Colonic mucosa (tissue), 4 donors: ENCODE measurements at places on chromosomes 1 and 21.

- no peaks in the 10 kb centered on the region for H3K4me1 ChIP-seq
- H3K27ac ChIP-seq, result peak overlapping the region; percentile 56
- DNase-seq, result peak; percentile 84
- H3K4me3 ChIP-seq, result peak overlapping the region; percentile 34
- H3K27me3 ChIP-seq, result no peaks in the 10 kb centered on the region
- H3K36me3 ChIP-seq, result no peaks in the 10 kb centered on the region
These were observed 7.4 kb downstream of the EFNA4 start for GRCh38 chr1:155070721-155071569.

- H3K27ac ChIP-seq, result no peak overlapping the region
- no peaks in the 10 kb centered on the region for H3K36me3 ChIP-seq
- peaks cover 4% of the 10 kb centered on the region for H3K4me1 ChIP-seq
- no peaks in the 10 kb centered on the region for H3K27me3 ChIP-seq
- H3K4me3 ChIP-seq, result no peak overlapping the region
These were observed 41.8 kb downstream of the IARS2 start for GRCh38 chr1:220135755-220136154.

DNA sequence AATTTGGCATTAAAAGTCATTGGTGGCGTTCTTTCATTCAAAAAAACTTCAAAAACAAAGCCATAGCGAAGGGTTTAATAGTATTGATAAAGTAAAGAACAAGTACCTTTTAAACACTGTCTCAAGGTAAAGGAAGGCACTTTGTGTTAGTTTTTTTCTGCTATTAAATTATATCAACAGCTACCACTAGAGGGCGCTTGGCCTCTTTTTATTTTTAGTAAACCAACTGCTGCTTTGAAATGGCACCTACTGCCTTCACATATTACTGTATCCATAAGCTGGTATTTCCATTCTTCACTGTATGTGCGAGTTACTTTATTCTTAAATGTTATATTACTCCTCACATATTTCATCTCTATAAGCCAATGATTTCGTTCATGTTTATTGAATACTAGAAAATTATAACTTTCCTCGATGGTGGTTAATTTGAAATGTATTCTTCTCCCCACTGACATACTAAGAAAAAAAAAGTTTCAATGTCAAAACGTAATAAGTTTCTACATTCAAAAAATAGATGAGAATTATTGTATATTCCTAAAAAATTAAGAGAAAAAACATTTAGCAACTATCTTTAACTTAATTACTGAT, 125.7 kb upstream of the CXADR start:
- no peaks in the 10 kb centered on the region for H3K4me1 ChIP-seq
- no peak overlapping the region for H3K4me3 ChIP-seq
- no peaks in the 10 kb centered on the region for H3K27me3 ChIP-seq
- H3K27ac ChIP-seq, result no peak overlapping the region

DNA sequence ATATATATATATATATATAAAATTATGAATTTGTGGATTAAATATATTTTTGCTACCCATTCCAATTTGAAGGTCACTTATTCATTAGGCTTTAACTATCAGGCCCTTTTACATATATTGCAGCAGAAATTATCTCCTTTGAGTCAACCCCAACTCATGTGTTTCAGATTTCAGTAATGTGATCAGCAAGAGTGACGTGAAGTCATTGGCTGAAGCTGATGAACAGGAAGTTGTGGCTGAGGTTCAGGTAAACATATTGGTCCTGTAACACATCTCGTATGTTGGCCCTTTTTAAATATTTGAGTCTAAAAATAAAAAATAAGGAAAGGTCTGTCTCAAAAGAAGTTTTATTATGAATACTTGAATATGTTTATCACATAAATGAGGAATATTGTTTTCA, 8.5 kb downstream of the VPS45 start:
- no peak for DNase-seq
- no peaks in the 10 kb centered on the region for H3K4me1 ChIP-seq
- H3K27ac ChIP-seq, result no peak overlapping the region
- peaks cover 4% of the 10 kb centered on the region for H3K36me3 ChIP-seq

GRCh38 chr1:15939181-15940109, 36.5 kb downstream of the ZBTB17 start:
- no peaks in the 10 kb centered on the region for H3K27me3 ChIP-seq
- H3K4me1 ChIP-seq, result peaks cover 10% of the 10 kb centered on the region
- H3K36me3 ChIP-seq, result peaks cover 32% of the 10 kb centered on the region
- peak overlapping the region; percentile 36 for H3K27ac ChIP-seq
- DNase-seq, result no peak
